Inflammatory macrophage (primary cell): ENCODE measurements at places on chromosomes 11 and 22.
A peak's percentile ranks its signal among the peaks of the same experiment; 100 is the strongest.

DNA sequence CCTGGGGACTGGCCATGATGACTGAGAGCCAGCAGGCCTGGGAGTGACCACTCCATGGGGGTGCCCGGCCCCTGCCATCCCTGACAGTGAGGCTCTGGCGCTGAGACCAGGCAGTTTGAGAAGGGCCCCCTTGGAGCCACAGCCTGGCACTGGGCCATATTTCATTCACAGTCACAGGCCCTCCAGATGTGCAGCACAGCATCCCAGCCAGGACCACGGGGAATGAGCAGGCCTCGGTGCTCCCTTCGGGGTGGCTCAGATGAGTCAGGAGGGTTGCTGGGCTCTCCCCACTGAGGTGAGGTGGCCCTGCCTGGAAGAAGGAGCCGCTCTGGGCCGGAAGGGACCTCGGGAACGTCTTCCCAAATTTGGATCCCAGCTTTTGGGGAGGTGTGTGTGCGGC lies 53.0 kb downstream of the GRAMD4 start:
- no peak for DNase-seq

GRCh38 chr11:14320020-14320419 lies 39.0 kb downstream of the RRAS2 start:
- DNase-seq: no peak

GRCh38 chr11:11977206-11977938 lies 31.1 kb downstream of the DKK3 start:
- DNase-seq: no peak

DNA sequence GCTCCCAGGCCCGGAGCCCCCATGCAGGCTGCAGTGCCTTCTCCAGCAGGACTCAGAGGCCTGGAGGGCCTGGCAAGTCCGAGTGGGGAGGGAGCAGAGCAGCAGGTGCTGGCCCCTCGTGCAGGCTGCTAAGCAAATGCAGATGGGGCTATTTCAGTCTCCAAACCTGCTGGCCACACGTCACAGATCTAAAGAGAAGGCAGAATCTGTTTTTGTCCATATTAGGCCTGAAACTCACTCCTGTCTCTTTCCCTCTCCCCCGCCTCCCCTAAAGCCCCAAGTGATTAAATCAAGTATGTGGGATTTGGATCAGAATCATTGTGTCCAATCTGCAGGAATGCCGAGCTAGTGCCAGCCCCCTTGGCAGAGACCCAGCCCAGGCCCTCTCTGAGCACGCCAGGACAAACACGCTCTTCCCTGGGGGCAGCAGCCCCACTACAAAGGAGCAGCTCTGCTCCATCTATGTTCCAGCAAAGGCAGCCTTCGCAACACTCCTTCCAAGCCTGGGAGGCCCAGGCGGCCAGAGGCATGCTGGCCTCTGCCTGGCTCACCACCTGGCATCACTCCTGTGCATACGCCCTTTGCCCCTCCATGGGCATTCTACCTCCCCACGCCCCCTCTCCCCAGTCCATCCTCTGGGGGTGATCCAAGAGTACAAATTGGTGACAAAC lies 26.5 kb downstream of the RPL27A start:
- no peak for DNase-seq

- peak; percentile 30 for DNase-seq
Measured at GRCh38 chr11:77959434-77959833, 35.0 kb downstream of the INTS4 start.

DNA sequence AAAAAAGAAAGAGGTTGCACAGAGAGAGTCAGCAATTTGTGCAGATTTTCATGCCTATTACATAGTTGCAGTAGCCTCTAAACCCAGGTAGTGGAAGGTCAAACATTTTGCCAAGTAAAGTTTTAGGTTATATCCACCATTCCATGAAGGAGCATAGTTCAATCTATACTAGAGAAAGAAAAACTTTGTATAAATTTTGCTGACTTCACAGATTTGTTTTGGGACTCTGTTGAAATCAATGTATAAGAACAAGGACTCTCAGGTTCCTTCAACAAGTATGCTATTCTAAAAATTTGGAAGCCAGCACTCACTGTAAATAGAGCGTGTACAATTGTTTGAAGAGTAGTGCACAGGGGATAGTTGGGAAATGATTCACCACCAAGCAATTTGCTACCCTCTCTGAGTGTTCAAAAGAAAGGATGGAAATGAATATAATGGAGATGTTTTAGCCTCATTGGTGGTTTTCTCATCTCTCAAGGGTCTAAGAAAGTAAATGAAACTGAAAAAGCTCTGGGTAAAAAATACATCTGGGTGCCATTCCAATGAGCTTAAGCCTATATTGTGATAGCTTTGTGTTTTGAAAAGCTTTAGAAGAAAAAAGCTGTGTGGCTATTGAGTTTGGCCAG lies 508.4 kb upstream of the LUZP2 start:
- no peak for DNase-seq

- DNase-seq: no peak
Measured at GRCh38 chr22:21714786-21715185, 20.8 kb downstream of the YPEL1 start.

GRCh38 chr22:36830601-36831000 lies 13.8 kb upstream of the PVALB start:
- no peak for DNase-seq

GRCh38 chr11:1395773-1396374 lies 6.1 kb downstream of the BRSK2 start:
- no peak for DNase-seq

DNA sequence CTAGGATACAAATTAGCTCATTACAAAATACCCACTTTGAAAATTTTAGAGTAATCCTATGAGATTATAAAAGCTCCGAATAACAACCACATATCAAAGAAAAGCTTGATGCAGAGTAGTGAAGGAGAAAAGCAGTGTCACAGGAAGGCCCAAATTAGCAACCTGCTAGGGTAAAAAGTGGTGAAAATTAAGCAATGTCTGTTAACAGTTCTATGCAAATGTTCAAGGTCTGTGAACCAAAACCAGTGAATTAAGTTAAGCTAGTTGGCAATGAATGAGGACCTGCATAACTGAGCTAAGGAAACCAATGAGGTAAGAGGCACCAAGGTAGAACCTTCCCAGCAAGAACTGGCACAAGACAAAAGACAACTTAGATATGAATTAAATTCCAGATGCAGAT lies 29.6 kb downstream of the PRDM10 start:
- no peak for DNase-seq

DNA sequence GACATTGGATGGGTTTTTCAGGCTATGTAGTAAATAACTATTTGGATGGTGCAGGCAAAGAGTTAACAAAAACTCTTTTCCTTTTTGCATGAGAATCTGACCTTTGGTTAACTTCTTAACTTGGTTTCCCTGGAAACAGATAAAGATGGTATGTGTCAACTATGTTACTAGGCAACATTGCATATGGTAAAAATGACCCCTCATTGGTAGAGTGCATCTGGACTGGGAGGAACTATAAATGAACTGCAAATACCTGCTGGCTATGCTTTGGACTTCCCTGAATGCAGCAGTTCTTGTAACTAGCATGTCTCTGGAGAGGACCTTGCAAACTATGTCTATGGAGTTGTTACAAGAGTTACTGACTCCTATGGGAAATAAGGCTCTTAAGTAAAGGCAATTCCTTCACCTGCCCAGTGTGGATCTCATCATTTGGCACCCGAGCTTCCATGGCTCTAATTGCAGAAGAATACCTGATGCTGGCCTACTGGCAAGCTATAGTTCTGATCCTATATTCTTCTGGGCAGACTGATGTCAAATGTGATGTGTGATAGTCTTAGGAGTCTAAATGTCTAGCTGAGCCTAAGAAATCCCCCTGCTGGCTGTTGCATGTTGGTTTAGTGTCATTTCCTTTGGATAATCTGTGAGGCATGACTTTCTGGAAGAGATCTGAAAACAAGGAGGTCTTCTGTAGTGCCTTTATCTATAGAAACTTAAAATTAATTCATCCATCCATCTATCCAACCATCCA lies 126.7 kb upstream of the MTMR2 start:
- no peak for DNase-seq

DNA sequence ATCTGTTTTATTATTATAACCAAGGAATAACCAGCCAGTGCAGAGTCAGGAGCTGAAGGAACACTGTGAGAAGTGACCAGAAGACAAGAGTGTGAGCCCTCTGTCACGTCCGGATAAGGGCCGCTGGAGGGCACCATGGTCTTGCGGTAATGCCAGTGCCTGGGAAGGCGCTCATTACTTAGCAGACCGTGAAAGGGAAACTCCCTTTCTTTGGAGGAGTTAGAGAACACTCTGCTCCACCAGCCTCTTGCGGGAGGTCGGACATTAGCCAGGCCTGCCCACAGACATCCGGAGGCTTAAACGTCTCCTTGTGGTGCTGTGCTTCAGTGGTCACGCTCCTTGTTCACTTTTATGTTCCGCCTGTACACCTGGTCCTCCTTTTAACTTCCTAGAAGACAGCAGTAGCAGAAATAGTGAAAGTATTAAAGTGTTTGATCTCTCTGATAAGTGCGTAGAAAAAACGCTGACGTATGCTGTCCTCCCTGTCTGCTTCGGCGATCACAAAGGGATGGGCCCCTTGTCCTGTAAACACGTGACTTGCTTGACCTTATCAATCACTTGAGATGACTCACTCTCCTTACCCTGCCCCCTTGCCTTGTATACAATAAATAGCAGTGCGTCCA lies 120.6 kb upstream of the LMO1 start:
- peak; percentile 58 for DNase-seq

- DNase-seq: no peak
Measured at GRCh38 chr11:86948733-86949132, 6.5 kb downstream of the FZD4 start.

GRCh38 chr11:79931692-79932091 lies 490.9 kb upstream of the TENM4 start:
- DNase-seq: no peak

- DNase-seq: no peak
Measured at GRCh38 chr22:44758344-44758973, 6.1 kb downstream of the ARHGAP8 start.

DNA sequence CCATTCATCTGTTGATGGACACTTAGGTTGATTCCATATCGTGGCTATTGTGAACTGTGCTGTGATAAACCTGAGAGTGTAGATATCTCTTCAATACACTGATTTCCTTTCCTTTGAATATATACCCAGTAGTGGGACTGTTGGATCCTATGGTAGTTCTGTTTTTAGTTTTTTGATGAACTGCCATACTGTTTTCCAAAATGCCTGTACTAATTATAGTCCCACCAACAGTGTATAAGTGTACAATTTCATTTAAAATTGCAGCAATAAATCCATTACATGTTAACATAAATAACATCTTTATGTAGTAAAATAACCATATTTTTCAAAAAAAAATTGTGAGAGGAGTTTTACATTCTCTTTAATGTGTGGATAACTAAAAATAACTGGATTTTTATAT lies 65.0 kb upstream of the SYT9 start:
- no peak for DNase-seq

- DNase-seq: no peak
Measured at GRCh38 chr11:78740199-78741071, 165.8 kb upstream of the NARS2 start.

- DNase-seq: no peak
Measured at GRCh38 chr22:21713428-21714058, 22.1 kb downstream of the YPEL1 start.

DNA sequence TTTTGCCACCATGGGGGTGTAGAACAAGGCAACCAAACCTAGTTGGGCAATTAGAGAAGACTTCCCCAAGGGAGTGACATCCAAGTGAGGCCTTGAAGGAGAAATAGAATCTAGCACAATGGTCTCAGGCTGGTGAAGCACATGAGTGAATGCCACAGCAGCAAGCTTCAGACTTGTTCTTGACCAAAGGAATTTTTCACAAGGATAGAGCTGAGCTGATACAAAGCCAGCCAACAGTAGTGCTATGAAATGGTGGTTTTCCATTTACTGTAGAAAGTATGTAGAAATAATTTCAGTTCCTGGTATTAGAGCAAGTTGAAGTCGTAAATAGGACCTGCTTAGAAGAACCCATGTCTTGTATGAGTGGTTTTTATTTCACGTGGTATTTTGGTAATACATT lies 148.3 kb upstream of the RASSF10 start:
- DNase-seq: no peak

GRCh38 chr11:76048763-76049162 lies 157.5 kb downstream of the WNT11 start:
- DNase-seq: no peak

GRCh38 chr11:115645631-115646317 lies 141.6 kb upstream of the CADM1 start:
- no peak for DNase-seq

DNA sequence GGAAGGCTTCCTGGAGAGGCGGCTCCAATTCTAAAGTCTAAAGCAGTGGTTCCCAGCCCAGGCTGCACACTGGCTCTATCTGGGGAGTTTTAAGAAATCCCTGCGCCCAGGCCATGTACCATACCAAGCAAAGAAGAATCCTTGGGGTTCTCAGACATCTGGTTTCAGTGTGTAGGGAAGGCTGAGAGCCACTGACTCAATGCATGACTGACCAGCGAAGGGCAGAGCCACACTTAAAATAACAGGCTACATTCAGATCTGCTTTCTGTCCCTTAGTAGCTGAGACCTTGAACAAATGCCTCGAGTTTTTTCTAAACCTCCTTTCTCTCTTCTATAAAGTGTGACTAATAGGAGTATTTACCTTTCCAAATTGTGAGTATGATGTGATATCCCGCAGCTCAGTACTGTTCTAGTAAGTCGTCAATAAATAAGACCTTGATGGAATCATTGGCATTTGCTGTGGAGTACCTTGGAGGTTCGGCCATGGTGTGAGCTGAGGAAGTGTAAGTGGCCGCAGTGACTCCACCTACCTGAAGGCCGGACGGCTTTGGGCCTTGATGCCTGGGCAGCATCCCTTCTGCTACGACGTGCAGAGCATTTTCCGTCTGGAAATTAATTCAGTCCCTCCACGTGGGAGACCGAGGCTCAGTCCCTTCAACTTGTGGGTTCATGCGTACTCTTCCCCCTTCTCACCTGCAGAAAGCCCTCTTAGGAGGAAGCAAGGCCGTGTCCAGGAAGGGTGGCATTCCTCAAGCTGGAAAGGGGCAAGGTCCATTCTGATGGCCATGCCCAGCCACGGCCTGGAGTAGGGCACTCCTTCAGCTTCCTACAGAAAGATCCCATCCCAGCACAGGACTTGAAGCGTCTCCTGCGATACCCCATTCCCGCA lies 25.1 kb downstream of the GLB1L2 start:
- DNase-seq: no peak

GRCh38 chr11:35223991-35224390 lies 85.0 kb downstream of the CD44 start:
- DNase-seq: no peak

DNA sequence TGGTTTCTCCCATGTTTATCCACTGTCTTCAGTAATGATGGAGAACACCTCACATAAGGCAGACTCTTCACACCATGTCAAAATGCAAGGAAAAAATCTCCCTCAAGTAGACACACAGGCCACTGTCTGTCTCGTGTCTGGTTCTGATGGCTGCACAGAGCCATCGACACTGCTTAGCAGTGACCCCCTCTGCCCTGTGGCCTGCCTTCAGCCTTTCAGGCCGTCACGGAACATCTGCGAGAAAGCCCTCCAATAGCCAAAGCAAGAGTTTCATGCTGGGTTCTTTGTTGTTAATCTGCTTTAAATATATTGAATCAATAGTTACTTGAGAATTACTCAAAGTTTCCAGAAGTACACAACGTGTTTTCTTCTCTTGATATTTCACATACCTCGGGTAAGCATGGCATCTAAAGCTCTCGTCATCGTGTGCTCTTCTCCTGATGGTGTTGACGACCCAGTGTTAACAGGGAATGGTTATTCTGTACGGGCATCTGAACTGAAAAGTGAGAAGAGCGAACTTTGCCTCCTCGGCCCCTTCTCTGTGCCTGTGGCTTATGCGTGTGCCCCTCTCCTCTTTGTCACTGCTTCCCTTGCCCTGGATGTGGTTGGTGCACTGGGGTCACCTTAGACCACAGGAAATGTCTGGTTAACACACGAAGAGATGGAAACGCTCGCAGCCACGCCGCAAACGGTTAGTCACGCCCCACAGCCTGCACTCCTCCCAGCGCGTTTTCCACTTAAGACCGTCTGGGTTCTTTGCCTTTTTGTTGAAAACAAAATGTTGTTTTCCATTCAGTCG lies 33.4 kb upstream of the CTTN start:
- no peak for DNase-seq
